ENCODE measurements at places on chromosomes 13 and 19. TPM values are rescaled to one million over a fixed set of nuclear protein-coding genes. Genes with fewer than 3 reads are reported as not detected.
A peak's percentile ranks its signal among the peaks of the same experiment; 100 is the strongest.

The CILP2 gene
- 6.0 TPM for total RNA-seq

GRCh38 chr19:48618278-48618915 lies 581 bp downstream of the RPL18 start:
- DNase-seq = no peak

DNA sequence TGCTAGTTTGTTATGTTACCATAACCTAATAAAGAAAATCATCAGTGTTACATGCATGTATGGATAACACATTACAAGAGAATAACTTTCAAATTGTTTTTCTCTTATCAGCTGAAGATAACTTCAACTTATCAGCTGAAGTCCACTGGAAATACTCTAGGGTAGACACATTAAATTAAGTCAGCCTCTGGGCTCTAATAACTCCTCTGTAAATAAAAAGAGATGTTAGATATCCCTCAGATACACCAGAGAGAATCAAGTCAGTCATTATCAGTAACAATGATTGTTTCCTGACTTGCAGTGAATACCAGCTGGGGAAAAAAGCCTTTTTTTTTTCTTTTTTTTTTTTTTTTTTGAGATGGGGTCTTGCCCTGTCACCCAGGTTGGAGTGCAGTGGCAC lies 1.6 kb upstream of the KBTBD7 start:
- no peak for DNase-seq

DNA sequence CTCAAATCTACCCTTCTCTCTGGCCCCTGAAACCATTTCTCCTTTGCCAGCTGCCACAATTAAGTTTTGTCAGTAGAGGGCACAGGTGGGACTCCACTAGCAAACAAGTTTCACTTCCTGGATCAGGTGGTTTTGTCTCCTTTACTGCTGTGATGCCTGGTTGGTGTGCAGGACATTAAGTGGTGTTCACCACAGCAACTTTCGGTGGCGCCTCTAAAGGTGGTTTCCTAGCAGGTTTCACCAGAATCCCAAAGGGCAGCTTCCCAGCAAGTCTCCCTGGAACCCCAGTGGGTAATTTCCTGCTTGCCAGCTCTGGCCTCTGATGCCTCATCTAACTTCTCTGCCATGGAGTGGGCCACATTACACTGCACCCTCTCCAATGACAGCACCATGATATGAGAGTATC lies 16.6 kb downstream of the MED4 start:
- DNase-seq = no peak

DNA sequence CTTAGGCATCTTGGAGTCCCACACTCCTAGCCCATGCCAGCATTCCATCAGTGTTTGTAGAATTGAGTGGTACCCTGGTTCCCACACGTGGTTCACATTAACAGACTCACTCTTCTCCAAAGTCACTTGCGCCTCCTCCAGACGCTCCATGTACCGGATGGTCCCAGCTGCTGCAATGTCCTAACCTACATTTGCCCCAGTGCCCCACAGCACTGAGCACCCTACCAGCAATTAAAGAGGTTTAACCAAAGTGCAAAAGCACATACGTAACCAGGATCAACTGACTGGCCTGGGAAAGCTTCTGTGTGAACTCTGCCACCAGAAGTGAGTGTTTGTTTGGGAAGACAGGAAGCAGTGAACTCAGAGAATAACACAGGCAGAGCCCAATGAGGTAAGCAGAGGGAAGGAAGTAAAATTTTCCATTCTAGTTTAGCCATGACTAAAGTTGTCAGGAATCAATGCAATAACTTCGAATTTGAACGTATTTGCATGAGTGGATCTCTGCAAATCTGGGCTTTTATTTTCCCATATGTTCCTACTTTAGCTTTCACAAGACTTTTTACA lies 7.3 kb upstream of the MEDAG start:
- DNase-seq = peak; percentile 98

The ATP7B gene
- 9.2 TPM for total RNA-seq

- DNase-seq = no peak
Observed at GRCh38 chr19:8458380-8458779, 13.6 kb downstream of the HNRNPM start.

DNA sequence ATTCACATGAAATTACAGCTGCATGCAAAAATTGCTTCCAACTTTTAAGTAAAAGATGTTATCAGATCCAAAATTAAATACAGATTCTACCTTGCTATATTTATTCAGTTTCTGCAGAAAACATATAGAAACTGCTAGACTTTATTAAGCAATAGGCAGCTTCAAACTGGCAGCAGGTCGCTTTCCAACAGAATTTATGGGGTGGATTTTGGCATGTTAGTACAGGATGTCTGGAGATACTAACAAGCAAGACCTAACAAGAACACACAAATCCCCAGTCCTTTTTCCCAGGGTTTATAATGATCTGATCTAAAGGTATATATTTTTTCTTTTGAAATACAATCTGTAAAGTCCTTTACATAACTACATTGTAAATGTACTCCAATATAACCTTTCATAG lies 27.5 kb downstream of the TBC1D4 start:
- DNase-seq = no peak

The TMEM145 gene
- total RNA-seq = 0.70 TPM

The ZNF763 gene
- not detected for total RNA-seq

- DNase-seq = peak; percentile 47
Observed at GRCh38 chr13:20171364-20171763, 10.5 kb upstream of the GJA3 start.

DNA sequence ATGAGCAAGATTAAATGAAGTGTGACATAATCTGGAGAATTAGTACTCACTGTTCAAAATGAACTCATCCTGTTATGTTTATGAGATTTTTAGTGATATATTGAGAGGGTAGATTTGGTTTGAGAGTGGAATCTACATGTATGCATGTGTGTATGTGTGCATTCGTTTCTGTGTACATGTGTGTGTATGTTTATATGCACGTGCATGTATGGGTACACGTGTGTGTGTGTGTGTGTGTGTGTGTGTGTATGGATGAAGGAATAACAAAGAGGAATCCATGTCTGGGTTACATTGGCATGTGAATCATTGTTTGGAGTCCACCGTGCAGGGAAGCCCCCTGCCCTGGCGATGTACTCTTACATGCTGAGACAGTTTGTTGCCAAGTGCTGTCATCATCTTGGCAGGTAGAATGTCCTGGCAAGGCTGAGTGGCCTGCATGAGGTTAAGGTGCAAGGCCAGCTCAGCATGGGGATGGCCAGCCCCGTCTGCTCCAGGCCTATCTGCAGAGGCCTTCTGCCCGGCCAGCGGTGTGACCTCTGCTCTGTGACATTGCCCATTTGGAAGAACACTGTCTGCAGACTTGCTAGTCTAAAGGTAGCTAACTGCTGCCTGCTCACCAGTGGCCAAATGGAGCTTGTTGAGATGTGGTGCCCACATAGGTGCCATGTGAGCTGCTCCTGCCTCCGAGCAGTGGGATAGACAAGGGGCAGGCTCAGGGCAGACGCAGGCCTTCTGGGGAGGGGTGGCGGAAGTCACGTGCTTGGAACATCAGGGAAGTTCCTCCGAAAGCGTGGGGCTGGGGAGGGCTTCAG lies 222.3 kb downstream of the TEX29 start:
- no peak for DNase-seq

GRCh38 chr19:49863935-49864320 lies 3.4 kb downstream of the PNKP start:
- no peak for DNase-seq

- DNase-seq = peak; percentile 100
Observed at GRCh38 chr13:63435667-63436324, 2020.1 kb upstream of the PCDH20 start.

- no peak for DNase-seq
Observed at GRCh38 chr19:42148266-42148665, 16.0 kb upstream of the POU2F2 start.

GRCh38 chr13:110536006-110536693 lies 25.4 kb downstream of the RAB20 start:
- DNase-seq = no peak

DNA sequence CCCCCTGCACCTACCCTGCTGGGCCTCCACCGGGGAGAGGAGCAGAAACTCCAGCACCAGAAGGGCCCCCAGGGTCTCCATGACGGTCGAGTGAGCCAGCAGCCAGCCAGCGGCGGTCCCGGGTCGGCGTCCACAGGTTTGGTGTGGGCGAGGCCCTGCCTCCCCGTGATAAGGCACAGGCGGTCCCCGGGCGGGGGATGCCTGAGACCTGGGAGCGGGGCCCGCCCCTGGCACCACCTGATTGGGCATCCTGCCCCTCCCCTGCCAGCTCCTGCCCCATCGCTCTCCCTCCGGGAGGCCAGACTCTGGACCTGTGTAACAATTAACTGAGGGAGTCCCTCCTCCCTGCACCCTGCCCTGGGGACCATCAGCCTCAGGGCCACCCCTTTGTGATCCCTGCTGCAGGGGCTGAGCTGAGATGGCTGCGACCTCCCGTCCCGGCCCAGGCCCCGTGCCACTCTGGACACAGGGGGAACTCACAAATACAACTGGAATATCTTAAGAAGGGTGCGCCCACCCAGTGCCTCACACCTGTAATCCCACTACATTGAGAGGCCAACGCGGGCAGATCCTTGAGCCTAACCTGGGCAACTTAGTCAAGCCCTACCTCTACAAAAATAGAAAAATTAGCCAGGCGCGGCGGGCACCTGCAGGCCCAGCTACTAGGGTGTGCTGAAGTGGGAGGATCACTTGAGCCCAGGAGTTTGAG lies at the start of gene SMIM24:
Gene SMIM24 (minus strand): TSS at position 143 of the 709 bp plus-strand sequence. CDS start 62 bp downstream, at position 81.
- DNase-seq = no peak
